ENCODE measurements at places on chromosomes 16 and 17.

DNA sequence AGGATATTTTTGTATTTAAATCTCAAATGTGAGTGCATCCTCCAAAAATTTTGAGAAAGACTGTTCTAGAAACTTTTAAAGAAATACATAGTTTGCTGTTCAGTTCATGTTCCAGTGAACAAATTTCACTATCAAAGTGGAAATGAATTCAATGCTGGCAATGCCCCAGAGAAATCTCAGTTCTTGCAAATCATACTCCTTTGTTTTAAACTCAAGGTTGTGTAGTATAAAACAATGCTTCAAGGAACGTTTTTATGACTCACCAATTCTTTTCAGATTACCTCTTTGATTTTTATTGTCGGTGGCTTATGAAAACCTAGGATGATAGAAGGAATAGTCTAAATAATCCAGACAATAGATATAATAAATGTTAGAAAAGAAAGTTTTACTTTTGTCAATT, 17.6 kb downstream of the LPCAT2 start:
- no peak for DNase-seq

- no peak for DNase-seq
These were observed 32.0 kb downstream of the VAT1L start for GRCh38 chr16:77820340-77820739.

DNA sequence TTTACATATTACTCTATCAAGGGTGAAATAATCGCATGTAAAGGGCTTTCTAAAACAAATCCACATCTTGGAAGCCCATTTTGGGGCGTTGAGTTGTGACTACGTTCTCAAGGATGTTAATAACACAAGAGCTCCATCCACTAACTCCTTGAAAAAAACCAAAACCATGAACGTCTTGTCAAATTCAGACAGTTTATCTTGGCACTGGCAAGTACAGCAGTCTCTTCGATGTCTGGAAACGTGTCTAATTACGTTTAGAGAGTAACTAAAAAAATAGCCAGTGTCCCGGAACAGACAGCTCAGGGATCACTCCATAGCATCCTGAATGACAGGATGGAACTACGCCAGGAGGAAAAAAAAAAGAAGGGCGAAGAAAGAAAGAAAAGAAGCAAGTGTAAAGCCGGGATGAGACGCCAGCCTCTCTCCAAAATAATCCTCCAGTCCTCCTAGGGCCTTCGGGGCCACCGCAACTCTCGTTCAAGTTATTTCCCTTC, 954 bp downstream of the MYO1D start:
- DNase-seq, result no peak

DNA sequence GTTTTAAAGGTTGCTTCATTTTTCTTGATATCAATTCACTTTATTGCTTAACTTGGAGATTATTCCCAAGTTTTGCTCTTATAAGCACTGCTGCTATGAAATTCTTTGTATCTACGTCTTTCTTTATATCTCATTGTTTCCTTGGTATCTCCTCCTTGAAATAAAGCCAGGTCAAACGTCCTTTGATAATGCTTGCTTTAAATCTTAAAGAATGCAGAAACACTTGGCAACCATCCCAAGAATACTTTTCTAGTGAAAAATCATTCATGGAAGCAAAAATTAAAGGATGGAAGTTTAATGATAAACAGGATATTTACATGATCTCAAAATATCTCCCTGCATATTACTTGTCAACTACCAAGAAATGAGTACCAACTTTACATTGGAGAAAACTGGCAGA, 175.2 kb downstream of the CPPED1 start:
- no peak for DNase-seq

DNA sequence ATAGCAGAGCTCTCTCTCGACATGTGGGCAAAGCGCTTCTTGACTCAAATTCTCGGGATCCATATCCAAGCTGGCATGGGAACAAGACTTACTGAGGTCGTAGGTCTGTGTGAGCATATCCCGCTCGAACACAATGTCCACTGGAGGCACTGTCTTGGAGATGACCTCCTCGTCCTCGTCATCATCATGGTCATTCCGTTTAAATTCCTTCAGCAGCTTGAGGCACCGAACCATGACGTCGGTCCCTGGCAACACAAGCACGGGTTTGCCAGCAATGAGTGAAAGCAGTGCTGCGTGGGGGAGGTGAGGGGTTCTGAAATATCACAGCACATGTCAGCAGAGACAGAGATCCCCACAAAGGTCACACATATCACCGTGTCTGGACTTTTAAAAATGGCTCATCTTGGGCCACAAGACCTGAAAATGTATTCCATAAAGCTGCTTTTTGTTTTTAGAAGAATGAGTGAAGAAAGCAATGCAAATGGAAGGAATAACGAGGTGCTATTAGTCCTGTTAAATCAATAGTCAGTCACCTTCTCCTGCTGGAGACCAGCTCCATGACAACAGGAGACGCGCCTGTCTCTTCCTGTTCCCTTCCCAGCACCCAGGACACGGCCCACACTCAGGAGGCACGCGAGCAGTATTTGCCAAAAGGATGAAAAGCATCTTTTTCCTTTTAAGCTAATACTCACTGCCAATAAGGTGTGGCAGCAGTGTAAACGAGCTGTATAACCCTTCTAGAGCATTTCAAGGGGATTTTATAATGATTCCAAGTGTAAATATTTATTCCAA, 37.9 kb downstream of the GTF3C1 start:
- no peak for DNase-seq

- no peak for DNase-seq
These were observed 841 bp upstream of the IGFALS start for GRCh38 chr16:1794221-1794871.

- no peak for DNase-seq
These were observed 507.1 kb downstream of the WWOX start for GRCh38 chr16:78606545-78606944.

DNA sequence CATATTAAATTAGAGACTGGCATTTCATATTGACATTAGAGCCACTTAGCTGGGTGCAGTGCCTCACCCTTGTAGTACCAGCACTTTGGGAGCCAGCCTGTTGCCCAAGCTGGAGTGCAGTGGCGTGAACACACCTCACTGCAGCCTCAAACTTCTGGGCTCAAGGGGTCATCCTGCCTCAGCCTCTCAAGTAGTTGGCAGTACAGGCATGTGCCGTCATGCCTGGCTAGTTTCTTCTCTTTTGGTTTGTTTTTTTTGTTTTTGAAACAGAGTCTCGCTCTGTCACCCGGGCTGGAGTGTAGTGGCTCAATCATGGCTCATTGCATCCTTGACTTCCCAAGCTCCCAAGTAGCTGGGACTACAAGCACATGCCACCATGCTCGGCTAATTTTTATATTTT, 8.7 kb downstream of the PPM1E start:
- no peak for DNase-seq

- no peak for DNase-seq
These were observed 797 bp upstream of the RAB11FIP3 start for GRCh38 chr16:424623-425081.

DNA sequence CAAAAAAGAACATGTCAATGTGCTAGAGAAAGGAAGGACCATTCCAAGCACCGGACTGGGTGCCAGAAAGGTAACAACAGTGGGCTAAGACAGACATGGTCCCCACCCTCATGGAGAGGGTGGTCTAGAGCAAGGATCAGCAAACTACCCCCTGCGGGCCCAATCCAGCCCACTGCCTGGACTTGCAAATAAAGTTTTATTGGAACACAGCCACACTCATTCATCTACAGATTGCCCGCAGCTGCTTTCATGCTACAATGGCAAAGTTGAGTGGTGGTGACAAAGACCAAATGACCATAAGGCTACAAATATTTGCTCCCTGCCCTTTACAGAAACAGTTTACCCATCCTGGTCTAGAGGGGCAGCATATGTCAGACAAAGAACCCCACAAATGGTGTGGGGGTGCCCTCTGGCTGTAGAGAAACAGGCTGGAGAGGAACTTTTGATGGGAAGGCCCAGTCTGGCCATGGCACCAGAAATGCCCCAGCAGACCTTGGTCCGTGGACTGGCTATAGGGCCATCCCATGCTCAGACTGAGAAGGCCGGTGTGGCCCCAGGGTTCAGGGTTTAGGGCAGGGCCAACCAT, 15.2 kb downstream of the CDH5 start:
- DNase-seq, result no peak

DNA sequence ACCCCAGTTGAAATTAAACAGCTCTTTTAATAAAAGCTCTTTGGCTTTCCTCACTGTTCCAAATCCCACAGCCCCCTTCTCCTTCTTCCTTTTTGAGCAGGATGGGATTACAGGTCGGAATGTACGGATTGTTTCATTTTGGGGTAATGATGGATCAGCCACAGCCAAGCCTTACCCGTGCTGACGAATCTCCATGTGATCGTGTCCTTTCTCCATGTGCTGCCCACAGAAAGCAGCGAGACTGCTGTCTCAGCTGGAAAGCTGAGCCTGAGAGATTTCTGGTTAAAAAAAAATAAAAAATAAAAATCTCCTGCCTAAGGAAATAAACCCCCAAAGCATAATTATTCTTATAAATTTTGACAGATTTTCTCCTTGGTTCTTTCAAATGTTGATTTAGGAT, 276.6 kb downstream of the CPPED1 start:
- no peak for DNase-seq

- DNase-seq, result no peak
These were observed 42.8 kb downstream of the CMTM4 start for GRCh38 chr16:66653581-66654350.

GRCh38 chr17:75105126-75106080, 4.4 kb upstream of the ARMC7 start:
- DNase-seq, result peak; percentile 39

GRCh38 chr16:4005281-4005680, 111.0 kb downstream of the ADCY9 start:
- DNase-seq, result no peak

GRCh38 chr16:74709441-74709877, 8.8 kb upstream of the MLKL start:
- DNase-seq, result peak; percentile 83

DNA sequence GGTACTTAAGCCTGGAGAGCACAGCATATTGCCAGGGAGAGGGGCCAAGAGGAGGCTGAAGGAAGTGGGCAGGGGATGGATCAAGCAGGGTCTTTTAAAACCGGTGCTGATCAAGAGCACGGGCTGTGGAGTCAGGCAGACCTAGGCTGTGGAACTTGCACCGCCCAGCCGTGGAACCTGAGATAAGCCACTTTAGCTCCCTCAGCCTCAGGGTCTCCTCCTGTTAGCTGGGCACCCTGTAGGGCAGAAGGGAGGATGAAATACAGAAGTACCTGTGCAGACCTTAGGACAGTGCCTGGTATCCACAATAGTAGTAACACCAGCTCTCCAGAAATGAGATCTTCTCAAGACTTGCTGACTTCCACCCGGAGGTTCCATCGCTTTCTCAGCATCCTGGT, 9.3 kb downstream of the ODAD4 start:
- DNase-seq, result no peak

- DNase-seq, result no peak
These were observed 10.9 kb upstream of the ALKBH5 start for GRCh38 chr17:18172531-18173278.

DNA sequence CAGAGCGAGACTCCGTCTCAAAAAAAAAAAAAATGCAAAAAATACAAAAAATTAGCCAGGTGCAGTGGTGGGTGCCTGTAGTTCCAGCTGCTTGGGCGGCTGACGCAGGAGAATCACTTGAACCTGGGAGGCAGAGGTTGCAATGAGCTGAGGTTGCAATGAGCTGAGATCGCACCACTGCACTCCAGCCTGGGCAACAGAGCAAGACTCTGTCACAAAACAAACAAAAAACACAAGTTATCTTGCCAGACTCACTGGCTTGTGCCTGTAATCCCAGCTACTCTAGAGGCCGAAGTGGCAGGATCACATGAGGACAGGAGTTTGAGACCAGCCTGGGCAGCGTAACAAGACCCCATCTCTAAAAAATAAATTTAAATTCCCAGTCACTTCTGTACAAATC, 3.4 kb upstream of the ST3GAL2 start:
- no peak for DNase-seq

GRCh38 chr17:55424893-55425540, 3.4 kb upstream of the MMD start:
- DNase-seq, result no peak

DNA sequence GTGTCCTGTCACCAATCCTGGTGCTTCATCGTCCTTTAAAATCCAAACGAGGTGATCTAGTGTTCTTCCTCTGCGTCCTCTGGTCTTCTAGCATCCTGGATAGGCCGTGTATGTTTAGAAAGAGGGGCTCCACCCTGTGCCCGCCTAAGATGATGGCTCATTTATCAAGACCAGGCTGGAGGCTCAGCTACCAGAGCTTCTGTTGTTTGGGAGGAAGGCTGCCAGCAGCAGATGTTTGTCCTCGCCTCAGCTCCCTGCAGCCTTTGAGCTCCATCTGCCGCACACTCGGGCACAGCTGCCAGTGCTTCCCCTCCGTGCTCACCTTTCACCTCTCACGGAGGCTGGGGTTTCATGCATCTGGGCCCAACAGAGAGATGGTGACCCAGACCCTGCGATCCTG, 954.7 kb upstream of the RBFOX1 start:
- no peak for DNase-seq

DNA sequence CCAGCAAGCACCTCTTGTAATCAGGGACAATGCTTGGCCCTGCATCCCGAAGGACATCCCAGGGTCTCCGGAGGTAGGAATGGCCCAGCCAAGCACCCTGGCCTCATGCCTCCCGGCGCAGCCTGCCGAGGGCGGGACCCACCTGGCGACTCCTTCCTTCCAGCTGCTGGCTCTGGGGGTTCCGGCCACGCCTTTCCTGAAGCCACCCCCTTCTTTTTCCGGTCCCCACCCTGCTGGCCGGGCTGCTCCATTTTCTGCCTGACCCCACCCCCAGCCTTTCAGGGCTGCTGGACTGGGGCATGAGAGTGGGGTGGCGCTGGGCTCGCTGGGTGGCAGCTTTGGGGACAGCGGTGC, 22.5 kb upstream of the CIBAR2 start:
- DNase-seq, result no peak

- DNase-seq, result no peak
These were observed 66.7 kb downstream of the RPH3AL start for GRCh38 chr17:285751-286422.

- no peak for DNase-seq
These were observed 9.4 kb upstream of the RIPOR1 start for GRCh38 chr16:67519242-67519641.

DNA sequence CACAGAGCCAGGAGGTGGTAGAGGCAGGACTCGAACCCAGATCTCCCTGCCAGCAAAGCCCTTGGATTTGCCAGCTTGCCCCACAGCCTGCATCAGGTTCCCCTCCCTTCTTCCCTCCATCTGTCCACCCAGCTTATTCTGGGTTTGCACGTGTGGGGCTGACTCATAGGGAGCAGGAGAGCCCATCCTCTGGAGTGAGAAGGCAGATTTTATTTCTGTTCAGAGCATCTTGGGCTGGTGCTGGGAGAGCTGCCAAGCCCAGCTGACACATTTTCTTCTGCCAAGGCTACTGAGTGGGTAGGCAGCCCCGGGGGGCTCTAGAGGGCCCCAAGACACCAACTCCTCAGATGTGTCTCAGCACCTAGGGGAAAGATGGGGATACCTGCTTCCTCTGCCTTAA, 106.3 kb upstream of the CRHR1 start:
- no peak for DNase-seq

- peak; percentile 68 for DNase-seq
These were observed 44.3 kb downstream of the SOCS3 start for GRCh38 chr17:78315355-78316114.

DNA sequence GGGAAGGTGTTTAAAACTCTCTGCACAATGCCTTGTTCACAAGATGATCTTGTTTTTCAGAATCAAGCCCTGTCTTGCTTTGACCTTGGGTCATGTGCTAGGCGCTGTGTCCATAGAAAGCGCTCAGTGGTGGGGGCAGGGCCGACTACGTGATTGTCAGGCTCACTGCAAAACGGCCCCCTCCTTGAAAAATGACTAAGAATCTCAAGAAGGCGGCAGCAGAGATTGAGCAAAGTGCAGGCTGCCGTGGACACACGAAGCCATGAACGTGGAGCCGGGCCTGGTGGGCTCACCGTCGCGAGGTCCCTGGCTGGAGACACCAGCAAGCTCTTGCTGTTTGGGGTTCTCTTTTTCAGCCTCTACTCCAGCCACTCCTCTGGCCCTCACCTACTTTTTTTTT, 10.2 kb downstream of the ATP2C2 start:
- DNase-seq, result no peak
